Bronchial smooth muscle cell (primary cell): ENCODE measurements at places on chromosomes 3 and 15. TPM values are rescaled to one million over a fixed set of nuclear protein-coding genes. Genes with fewer than 3 reads are reported as not detected.

The LMCD1 gene
- 2.8 and 2.9 TPM in 2 replicates for total RNA-seq

The HTR3E gene
- not detected in 2 replicates for total RNA-seq

The FHIT gene
- 0.77 and 0.95 TPM in 2 replicates for total RNA-seq

The CEMIP gene
- 27.4 and 78.4 TPM in 2 replicates for total RNA-seq

The GNAT1 gene
- not detected in 2 replicates for total RNA-seq

The COL6A6 gene
- 0.16 and 22.8 TPM in 2 replicates for total RNA-seq

The AGTR1 gene
- 1.0 and 2.5 TPM in 2 replicates for total RNA-seq

The GRK7 gene
- not detected in 2 replicates for total RNA-seq

The PCLAF gene
- total RNA-seq = 11.2 and 20.8 TPM in 2 replicates

The CACNA2D3 gene
- total RNA-seq = 0.16 TPM in 1 of 2 replicates, not detected in the other

The DLEC1 gene
- 0.09 and 0.16 TPM in 2 replicates for total RNA-seq

The NOX5 gene
- total RNA-seq = 0.63 and 1.8 TPM in 2 replicates

The NPTN gene
- total RNA-seq = 107 and 110 TPM in 2 replicates

The A4GNT gene
- total RNA-seq = not detected in 2 replicates

The IQCF5 gene
- total RNA-seq = not detected in 2 replicates

The GOLGA8O gene
- 1.1 and 2.9 TPM in 2 replicates for total RNA-seq

The ZBBX gene
- total RNA-seq = not detected in 2 replicates

The C3orf70 gene
- total RNA-seq = 0.16 and 0.34 TPM in 2 replicates

The FBXW12 gene
- not detected in 2 replicates for total RNA-seq

The ZNF860 gene
- total RNA-seq = 0.09 and 0.32 TPM in 2 replicates

The PLXND1 gene
- total RNA-seq = 57.4 and 65.5 TPM in 2 replicates

The RASGRP1 gene
- not detected in 2 replicates for total RNA-seq

The IQCH gene
- total RNA-seq = 3.5 and 4.8 TPM in 2 replicates

The NR1I2 gene
- under 0.01 TPM in 1 of 2 replicates, not detected in the other for total RNA-seq

The OR5H14 gene
- total RNA-seq = not detected in 2 replicates

The TGM4 gene
- total RNA-seq = under 0.01 TPM in 1 of 2 replicates, not detected in the other

The GOLGA6A gene
- under 0.01 TPM in 2 replicates for total RNA-seq

The NUP210 gene
- total RNA-seq = 0.09 TPM in 1 of 2 replicates, not detected in the other

The ERICH6 gene
- under 0.01 and 0.17 TPM in 2 replicates for total RNA-seq

The NAALADL2 gene
- total RNA-seq = 7.4 and 9.5 TPM in 2 replicates

The HIGD2B gene
- under 0.01 TPM in 1 of 2 replicates, not detected in the other for total RNA-seq

The GATM gene
- total RNA-seq = 0.16 and 0.17 TPM in 2 replicates

The ZDHHC23 gene
- total RNA-seq = 0.43 and 1.1 TPM in 2 replicates

The NANOGP8 gene
- total RNA-seq = not detected in 2 replicates

The SNX33 gene
- 14.0 and 21.8 TPM in 2 replicates for total RNA-seq

The TXNRD3 gene
- total RNA-seq = 14.7 and 15.0 TPM in 2 replicates

The GP5 gene
- total RNA-seq = under 0.01 and 0.09 TPM in 2 replicates

The THAP10 gene
- total RNA-seq = 1.3 and 1.5 TPM in 2 replicates

The ZNF717 gene
- total RNA-seq = 19.7 and 21.3 TPM in 2 replicates

The ARPP21 gene
- total RNA-seq = not detected in 2 replicates

The MAP3K13 gene
- total RNA-seq = 6.8 and 12.1 TPM in 2 replicates

The SAMD7 gene
- total RNA-seq = not detected in 2 replicates

The ITGB5 gene
- total RNA-seq = 273 and 391 TPM in 2 replicates

The PARP9 gene
- total RNA-seq = 23.4 and 26.5 TPM in 2 replicates
